ENCODE measurements at places on chromosomes 5 and 9.

GRCh38 chr9:121954477-121955140 is 138.5 kb downstream of the TTLL11 start:
- DNase-seq, result no peak

DNA sequence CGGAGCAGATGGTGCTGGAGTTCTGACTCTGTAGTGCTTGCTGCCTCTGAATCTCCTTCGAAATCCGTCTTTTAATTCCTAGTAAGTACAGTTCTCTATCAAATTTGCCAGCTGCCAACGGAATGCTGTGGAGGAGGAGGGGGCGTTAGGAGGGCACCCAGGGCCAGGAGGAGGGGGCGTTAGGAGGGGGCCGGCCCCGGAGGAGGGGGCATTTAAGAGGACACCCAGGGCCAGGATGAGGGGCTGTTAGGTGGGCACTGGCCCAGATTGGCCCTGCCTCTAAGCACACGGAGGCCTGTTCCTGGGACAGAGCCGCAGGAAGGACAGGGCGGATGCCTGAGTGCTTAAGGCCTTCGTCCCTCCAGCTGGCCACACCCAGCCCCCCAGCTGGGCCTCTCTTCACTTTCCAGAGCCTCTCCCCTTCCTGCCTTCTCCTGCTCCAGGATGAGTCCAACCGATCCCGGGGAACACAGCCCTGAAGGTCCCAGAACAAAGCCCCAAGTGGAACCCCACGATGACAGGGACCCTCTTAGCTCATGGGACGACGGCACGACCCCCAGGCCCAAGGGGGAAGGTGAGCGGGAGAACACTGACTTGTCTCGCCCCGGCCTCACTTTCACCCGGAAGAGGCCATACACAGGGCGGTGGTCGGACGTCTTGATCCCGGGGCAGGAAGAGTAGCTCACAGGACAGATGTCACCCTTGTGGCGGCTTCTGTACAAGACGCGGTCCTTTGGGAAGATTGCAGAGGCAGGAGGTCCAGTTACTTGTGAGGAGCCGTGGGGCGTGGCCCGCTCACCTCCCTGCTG is 9.8 kb downstream of the INPP5E start:
- no peak for DNase-seq

GRCh38 chr5:170201311-170201710 is 31.5 kb upstream of the C5orf58 start:
- DNase-seq, result no peak

DNA sequence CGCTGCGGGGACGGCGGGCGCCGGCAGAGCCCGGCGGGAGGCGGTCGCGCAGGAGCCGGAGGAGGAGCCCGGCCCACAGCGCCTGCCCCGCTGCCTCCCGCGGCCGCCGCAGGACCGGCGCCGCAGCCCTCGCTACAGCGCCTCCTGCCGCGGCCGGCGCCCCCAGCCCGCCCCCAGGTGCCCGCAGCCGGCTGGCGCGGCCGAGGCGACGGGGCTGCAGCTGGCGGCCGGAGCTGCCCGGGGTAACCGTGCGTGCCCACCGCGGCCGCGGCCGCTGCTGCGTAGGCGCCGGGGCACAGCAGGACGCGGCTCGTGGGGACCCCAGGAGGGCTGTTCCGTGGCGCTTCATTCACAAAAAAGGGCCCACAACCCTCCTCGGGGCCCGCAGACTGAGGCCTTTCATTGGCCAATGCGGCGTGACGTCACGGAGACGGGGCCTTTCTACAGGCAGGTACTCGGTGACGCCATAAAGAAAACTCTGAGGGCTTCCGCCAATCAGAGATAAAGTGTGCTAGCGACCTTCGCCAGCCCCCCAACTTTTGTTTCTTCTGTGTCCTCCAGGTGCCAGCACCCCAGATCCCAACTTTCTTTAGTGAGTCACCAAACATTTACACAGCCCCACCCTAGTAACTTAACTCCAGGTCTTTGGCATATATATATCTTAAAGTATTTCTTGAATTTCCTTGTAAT is at the start of gene CDC14B:
Gene CDC14B, minus strand, starts transcription at position 353 of the 690 bp plus-strand sequence. CDS start 465 bp downstream, outside the sequence.
- peak; percentile 96 for DNase-seq

Measured in small intestine (tissue), 16 donors.